Stimulated activated naive CD8-positive, alpha-beta T cell treated with anti-CD3 and anti-CD28 coated beads, Interleukin-15, amount 100 ng/mL, for 72 hours (primary cell): ENCODE measurements at places on chromosomes 11 and 22.
A peak's percentile ranks its signal among the peaks of the same experiment; 100 is the strongest.

GRCh38 chr11:34487430-34487829 is 26.2 kb downstream of the ELF5 start:
- no peak for DNase-seq

- no peak for DNase-seq
These were observed 20.0 kb downstream of the POLR3H start for GRCh38 chr22:41524251-41524661.

DNA sequence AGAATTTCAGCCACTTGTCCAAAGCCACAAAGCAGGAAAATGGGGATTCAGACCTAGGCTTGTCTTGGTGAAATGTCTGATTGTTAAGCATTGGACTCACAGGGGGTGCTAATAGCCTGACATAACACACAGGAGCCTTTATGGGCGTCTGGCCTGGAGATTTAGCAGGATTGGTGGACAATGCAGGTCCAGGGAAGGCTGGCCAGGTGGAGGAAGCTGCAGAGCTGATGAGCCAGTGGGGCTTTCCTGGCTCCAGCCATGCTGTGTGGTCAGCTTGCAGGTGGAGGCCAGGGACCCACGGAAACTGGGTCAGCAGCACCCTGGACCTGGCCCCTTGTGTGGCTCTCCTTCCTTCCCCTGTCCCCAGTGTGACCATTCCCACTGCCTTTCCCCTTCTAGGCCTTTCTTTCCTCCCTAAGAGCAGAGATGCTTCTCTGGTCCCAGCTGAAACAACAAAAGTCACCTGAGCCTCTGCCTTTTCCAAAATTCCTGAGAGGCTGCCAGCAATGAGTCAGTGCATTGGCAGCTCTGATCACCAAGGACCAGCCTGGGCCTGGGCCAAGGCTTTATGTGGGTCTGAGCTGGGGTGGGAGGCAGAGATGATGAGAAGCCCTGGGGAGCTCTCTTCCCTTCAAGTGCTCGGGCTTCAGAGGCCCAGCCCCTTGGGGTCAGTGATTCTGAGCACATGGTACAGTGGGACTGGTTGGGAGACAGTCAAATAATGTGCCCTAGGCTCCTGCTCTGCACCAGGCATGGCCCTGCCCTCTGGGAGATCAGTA is 85.2 kb downstream of the CCDC81 start:
- no peak for DNase-seq

GRCh38 chr22:43319661-43320486 is 23.3 kb downstream of the SCUBE1 start:
- DNase-seq = no peak

- DNase-seq = no peak
These were observed 57.8 kb downstream of the FAM181B start for GRCh38 chr11:82675838-82676237.

- DNase-seq = no peak
These were observed 133.0 kb downstream of the SNX19 start for GRCh38 chr11:130783323-130783722.

DNA sequence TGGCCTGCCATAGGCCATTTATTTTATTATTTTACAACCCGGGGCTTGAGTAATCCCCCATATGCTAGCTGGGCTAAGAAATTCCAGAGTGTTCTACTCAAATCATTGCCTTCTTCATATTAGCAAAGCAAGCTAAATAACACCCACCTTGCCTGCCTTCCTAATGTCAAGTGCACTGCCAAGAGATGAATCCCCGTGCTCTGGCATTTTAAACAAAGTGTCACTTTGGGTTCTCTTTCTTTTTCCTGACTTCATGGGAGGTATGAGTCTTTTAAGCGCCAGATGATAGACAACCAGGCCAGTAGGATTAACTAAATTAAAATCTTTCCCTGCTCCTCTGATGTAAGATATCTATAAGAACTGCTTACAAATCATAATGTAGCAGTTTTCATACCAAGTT is 4.5 kb downstream of the MPPED2 start:
- no peak for DNase-seq

- no peak for DNase-seq
These were observed 306.6 kb downstream of the BUD13 start for GRCh38 chr11:116466191-116466590.

GRCh38 chr11:6855971-6856541 is 6.8 kb upstream of the OR10A2 start:
- no peak for DNase-seq

DNA sequence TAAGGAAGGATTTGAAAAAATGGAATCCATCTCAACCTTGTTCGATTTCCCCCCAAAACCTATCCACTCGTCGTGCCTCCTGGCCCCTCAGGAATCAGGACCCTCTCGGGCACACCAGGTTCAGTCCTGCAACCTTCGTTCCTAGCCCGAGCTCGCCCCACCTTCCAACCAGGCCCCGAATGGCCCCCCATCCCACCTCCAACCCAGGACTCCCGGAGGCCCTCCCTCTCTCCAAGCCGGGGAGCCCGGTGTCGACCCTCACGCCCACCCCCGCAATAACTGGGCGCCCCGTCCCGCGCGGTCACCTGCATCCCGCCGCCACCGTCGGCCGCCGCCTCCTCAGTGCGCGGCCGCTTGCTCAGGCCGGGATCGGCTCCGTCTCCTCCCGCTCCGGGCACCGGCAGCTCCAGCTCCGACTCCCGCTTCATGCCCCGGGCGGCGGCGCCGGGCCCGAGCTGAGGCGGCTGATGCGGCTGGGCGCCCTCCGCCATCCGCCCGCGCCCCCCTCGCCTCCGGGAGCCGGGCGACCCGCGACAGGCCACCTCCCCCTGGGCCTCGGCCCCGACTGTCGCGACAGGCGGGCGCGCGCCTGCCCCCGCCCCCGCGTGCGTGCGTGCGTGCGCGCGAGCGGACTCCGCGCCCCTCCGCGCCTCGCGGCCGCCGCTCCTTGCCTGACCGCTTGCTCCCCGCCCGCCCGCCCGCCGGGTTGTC is 534 bp downstream of the RBFOX2 start:
- DNase-seq = no peak

GRCh38 chr22:44025171-44026065 is 1.3 kb downstream of the PARVB start:
- no peak for DNase-seq

GRCh38 chr11:31822927-31823643 is 12.0 kb upstream of the PAX6 start:
- no peak for DNase-seq

- peak; percentile 34 for DNase-seq
These were observed 3.1 kb downstream of the CD3D start for GRCh38 chr11:118339281-118339961.

- no peak for DNase-seq
These were observed 216.3 kb upstream of the TBCEL start for GRCh38 chr11:120807414-120808150.

DNA sequence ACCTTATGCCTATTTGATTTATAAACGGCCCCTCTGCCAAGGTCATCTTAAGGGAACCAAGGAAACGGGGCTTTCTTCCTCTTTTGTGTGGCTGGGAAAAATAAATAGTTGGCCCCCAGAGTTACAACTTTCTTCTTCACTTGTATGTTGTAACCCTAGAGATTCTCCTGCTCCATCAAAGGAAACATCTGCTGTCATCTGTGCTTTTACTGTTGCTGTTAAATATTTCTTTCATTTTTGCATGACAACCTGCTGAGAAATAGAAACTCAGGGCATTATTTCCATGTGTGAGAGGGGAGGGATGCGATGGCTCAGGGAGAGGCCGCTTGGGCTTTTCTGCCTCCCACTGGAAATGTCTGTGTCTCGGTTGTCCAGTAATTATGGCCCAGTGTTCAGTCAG is 21.8 kb upstream of the CDC42EP2 start:
- DNase-seq = no peak

- DNase-seq = no peak
These were observed 192.2 kb downstream of the ST3GAL4 start for GRCh38 chr11:126547691-126548090.
